IPS DF 19.7 (cell line): ENCODE measurements at places on chromosomes 6 and 20.

- DNase-seq = no peak
These were observed 9.3 kb upstream of the BACH2 start for GRCh38 chr6:90305800-90306448.

GRCh38 chr6:14765721-14766390 lies 480.0 kb upstream of the JARID2 start:
- DNase-seq = no peak

- DNase-seq = no peak
These were observed 5.7 kb downstream of the ARHGAP40 start for GRCh38 chr20:38607351-38607750.

GRCh38 chr6:13044390-13044789 lies 283.9 kb downstream of the TBC1D7 start:
- DNase-seq = peak; percentile 28

- DNase-seq = no peak
These were observed 149.6 kb upstream of the KCNK16 start for GRCh38 chr6:39471954-39472659.

DNA sequence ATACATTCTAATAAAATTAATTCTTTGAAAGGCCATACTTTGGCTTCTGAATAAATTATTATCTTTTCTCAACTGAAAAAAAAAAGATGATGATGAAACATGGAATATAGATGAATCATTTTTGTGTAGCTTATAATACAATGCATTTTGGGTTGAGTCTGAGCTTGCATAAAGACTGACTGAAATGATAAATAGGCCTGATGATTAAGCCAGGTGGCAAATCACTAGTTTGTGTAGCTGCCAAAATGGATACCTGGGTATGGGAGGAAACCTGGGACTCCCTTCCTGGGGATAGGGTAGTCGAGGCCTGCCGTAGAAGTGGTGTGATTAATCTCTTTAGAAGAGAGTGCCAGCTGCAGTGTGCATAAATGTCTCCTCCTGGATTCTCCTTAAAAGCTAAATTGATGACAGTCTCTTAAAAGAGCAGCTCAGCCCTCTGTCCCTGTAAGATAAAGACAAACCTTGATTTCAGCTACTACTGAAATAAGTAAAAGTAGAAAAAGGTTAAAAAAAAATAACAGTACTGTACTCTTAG lies 275.1 kb downstream of the GRIK2 start:
- no peak for DNase-seq

- DNase-seq = no peak
These were observed 521 bp downstream of the CDK5RAP1 start for GRCh38 chr20:33400812-33401183.

DNA sequence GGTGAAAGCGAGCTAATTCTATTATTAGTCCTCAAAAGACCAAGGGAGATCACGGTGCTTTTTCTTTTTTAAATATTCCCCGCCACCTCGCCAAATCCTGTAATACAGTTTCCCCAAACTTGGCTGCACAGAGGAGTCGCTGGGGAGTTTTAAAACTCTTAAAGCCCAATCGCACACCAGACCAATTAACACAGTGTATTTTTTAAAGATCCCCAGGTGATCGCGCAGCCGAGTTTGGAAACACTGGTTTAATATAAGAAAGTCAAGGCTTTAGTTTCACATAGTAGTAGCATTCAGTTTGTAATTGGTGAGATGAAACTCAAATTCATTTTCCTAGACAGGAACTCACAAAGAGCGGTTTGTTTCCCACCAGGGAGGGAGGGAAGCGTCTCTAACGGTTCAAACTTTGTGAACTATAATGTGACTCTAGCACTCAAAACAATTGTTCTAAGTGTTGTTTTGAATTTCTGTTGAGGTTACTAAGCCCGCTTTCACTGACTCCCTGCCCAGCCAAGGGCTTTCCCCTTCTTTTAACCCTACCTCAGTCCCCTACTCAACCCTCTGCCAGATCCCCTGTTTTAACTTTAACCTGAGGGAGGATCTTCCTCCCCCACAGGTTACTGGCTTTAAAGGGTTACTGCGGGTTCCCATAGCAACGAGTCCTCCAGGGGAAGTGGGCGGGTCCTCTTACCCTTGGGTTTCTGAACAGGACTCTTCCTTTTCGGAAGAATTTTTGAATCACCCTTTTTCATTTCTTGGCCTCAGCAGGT lies 25.7 kb upstream of the BTBD3 start:
- peak; percentile 76 for DNase-seq

DNA sequence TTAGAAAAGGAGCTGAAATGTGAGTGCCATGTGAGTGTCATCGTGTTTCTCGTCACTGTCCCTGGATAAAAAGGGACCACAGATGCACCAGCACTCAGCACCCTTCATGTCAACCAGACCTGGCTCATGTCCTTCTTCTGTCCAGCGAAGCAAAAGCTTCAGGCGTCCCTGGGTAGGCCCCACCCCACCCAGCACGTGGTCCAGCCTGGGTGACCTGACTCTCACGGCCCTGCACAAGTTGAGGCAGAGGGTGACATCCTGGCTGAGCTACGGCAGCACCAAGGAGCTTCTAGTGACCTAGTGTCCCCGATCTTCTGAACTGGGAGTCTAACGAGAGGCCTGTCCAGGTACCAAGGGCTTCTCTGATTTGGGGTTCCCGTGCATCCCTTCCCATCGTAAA lies 37.8 kb downstream of the PSMG4 start:
- DNase-seq = no peak

DNA sequence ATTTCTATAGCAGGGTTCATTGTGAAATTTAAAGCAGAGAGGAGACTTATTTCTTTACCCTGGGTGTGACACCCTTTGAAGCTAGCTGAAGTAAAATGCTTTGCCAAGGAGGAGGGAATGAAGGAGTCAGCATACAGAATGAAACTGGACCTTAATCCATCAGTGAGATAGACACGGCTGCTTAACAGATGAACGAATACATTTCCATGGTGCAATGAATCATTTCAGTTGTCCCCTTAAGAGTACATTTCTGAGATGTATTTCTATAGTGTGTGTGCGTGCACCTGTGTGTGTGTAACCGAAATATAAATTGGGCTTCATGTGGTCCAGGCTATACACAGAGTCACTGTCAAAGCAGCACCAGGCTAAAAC lies 73.8 kb upstream of the CD93 start:
- DNase-seq = no peak

GRCh38 chr20:4299773-4300172 lies 284.4 kb upstream of the RNF24 start:
- no peak for DNase-seq

DNA sequence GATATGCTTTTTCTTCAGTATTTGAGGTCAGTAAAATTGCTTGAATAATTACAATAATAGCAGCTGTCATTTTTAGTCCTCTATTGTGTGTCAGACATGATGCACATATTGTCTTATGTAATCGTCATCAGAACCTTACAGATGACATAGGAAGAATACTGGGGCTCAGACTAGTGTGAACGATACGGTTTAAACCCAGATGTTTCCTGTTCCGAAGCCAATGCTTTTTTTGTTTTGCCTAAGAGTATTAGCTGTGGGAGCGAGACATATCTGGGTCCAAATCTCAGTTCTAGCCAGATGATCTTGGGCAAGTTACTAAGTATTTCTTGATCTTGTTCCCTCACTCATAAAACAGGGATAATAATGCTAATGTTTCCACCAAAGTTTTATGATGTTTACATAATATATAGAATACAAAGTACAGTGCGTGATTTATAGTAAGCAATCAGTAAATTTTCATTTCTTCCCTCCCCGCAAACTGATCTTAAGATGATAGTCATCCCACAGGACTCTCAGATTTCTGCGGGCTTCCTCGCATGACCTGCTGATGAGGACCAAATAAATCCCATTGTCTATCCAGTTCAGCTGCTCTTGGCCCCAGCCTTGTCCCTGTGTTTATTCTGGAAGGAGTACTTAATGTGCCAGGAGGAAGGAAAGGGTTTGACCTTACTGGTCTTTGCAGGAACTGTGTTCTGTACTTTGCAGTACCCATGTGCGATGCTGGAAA lies 98.2 kb downstream of the CAP2 start:
- no peak for DNase-seq

GRCh38 chr6:141174932-141175331 lies 957.8 kb upstream of the GJE1 start:
- no peak for DNase-seq

GRCh38 chr20:17316316-17317038 lies 89.6 kb downstream of the PCSK2 start:
- DNase-seq = no peak

GRCh38 chr20:38115205-38115604 lies 49.9 kb downstream of the TGM2 start:
- DNase-seq = no peak

- no peak for DNase-seq
These were observed 524 bp downstream of the C20orf203 start for GRCh38 chr20:32672982-32673851.

GRCh38 chr20:44642203-44643153 lies 9.0 kb downstream of the ADA start:
- no peak for DNase-seq

DNA sequence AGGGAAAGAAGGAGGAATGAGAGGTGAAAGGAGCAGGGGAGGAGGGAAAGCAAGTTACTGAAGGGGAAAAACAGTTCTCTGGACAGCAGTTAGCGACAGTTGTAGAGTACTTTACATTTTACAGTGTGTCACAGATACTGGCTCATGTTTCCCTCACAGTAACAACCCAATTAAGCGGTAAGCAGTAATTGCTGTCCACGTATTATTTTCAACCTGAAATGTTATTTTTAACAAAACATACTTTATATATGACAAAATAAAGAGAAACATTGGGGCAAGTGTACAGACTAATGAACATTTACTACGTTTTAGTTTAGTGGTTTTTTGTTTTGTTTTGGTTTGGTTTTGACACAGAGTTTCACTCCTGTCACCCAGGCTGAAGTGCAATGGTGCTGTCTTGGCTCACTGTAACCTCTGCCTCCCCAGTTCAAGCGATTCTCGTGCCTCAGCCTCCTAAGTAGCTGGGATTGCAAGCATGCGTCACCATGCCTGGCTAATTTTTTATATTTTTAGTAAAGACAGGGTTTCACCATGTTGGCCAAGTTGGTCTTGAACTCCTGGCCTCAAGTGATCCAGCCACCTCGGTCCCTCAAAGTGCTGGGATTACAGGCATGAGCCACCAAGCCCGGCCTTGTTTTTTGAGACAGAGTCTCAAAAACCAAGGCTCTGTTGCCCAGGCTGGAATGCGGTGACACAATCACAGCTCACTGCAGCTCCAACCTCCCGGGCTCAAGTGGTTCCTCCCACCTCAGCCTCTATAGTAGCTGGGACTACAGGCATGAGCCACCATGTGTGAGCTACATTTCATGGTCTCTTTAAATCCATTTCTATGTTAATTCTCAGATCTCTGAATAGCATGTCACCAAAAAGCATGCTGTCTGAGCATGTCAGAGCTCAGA lies 22.6 kb upstream of the BTN3A2 start:
- DNase-seq = no peak

- no peak for DNase-seq
These were observed 78.8 kb downstream of the VEGFA start for GRCh38 chr6:43848671-43849391.

- no peak for DNase-seq
These were observed 23.8 kb downstream of the PCNA start for GRCh38 chr20:5095931-5096330.

DNA sequence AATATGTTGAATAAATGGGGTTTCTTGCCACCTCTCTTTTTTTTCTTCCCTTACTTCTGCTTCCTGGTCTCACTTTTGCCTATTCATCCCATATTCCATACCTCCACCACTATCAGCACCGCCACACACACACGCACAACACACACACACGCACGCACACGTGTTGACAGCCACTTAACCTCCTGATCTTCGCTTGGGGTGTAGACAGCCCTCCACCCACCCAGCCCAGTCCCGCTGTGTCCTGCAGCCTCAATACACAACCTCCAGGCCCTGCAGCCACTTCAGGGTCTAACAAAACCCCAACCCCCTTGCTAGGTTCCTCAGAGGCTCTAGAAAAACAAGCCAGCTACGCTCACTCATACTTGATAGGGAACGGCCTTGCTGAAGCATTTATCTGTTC lies 72.3 kb downstream of the LINC00237 start:
- no peak for DNase-seq

- DNase-seq = no peak
These were observed 74.1 kb downstream of the PRDM1 start for GRCh38 chr6:106160189-106160588.

DNA sequence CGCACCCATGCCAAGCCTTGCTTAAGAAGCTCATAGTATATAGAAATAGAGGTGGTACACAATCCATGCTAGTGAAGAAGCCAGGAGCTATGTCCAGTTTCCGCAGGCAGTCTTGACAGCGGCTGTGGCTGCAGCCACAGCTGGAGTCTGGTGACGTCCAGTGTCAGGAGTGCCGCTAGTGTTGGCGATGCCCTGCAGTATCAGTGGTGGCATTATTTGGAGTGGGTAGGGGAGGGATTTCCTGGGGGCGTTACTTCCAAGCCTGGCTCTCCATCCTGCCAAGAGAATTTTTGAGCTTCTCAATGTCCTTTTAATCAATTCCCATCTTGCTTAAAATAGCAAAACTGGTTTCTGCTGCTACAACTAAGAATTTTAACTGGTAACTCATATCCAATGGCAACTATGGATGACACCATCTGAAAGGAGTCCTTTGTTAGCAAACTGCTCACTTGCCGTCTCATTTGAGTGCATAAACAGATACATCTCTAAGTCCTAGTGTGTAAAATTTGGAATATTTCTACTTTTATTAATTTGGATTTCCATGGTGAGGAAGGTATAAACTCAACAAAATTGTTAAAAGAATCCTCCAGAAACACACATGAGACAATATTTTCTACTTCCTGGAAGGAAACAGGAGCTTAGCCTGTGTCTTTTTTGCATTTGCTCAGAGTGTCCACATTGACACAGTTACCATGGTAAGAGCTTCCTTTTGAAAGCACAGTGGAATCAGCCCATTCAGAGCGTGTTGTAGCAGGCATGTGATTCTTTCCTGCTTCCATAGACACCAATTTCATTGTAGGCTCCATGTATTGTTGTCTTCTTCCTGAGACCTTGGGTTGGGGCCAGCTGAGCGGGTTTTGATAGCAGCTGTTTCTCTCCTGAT lies 44.6 kb upstream of the PXDC1 start:
- DNase-seq = no peak

- DNase-seq = no peak
These were observed 1.5 kb downstream of the BAK1 start for GRCh38 chr6:33578588-33579011.

GRCh38 chr20:23108871-23109270 lies 22.7 kb upstream of the CD93 start:
- no peak for DNase-seq

- no peak for DNase-seq
These were observed 88.8 kb downstream of the ADAT2 start for GRCh38 chr6:143361536-143362191.

DNA sequence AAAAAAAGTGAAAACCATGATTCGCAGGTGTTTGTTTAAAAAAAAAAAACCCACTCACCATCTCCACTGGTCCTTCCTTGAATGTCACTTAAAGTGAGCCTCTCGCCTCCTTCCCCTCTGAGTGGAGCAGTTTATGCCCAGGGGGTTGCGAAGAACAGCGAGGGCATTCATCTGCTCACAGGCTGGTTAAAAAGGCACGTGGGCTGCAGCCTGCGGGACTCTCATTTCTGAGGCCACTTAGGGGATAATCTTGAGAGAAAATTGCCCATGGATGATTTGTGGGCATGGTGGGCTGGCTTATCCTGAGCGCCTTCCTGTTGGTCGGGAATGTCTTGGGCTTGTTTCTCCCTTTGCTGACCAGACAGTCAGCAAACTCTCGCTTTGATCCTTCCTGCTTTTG lies 18.9 kb downstream of the BCAS4 start:
- DNase-seq = no peak

- DNase-seq = no peak
These were observed 42.0 kb downstream of the ERMARD start for GRCh38 chr6:169793408-169793807.
